NCI-H524 treated with DMSO at 0.1 percent for 48 hours (cell line): ENCODE measurements at places on chromosomes 12 and 14.

DNA sequence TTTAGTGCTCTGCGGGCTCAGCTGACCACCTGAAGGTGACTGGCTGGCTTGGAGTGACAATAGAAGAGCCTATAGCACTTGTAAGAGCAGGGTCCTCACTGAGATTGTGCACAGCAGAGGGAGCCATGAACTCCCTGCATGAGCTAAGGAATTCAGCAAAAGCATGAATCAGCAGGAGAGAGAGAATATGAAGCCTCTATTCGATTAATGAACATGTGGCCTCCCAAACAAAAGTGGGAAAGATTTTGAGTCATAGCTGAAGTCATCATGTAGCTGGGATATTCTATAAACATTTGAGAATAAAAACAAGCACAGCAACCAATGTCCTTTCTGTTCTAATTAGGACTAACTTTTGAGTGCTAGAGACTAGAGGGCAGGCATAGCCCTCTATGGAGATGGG, 626.6 kb downstream of the DIO2 start:
- DNase-seq: no peak

GRCh38 chr12:113933201-113933786, 32.8 kb downstream of the RBM19 start:
- no peak for DNase-seq

DNA sequence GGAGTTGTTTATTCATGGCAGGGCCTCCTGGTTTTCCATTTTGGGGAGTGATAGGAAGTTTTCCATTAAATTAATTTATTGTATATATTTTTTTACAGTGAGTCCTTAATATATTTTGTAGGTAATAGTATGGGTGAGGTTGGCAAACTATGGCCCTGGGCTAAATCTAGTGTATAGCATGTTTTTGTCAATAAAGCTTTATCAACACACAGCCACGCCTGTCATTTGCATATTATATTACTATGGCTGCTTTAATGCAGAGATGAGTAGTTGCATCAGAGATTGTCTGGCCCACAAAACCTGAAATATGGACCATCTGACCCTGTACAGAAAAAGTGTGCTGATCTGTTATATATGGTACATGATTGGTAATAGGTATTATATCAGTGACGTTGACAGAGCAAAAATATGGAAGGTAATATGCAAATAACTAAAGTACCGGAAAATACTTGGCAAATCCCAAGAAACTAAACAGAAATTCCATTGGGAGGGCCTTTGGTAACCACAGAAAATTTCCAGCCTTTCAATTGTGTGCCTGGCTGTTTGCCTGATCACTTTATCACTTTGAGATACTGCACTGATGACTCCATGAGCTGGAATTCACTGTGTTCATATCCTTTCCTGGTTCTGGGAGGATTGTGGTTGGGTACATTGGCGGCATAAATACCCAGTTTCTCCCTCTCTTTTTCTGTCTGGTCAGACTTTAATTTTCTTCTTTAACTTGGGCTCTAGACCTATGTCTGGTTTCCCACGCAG, 61.7 kb upstream of the RFLNA start:
- DNase-seq: no peak

- peak; percentile 88 for DNase-seq
These were observed 475.6 kb upstream of the SOX5 start for GRCh38 chr12:24424889-24425600.

DNA sequence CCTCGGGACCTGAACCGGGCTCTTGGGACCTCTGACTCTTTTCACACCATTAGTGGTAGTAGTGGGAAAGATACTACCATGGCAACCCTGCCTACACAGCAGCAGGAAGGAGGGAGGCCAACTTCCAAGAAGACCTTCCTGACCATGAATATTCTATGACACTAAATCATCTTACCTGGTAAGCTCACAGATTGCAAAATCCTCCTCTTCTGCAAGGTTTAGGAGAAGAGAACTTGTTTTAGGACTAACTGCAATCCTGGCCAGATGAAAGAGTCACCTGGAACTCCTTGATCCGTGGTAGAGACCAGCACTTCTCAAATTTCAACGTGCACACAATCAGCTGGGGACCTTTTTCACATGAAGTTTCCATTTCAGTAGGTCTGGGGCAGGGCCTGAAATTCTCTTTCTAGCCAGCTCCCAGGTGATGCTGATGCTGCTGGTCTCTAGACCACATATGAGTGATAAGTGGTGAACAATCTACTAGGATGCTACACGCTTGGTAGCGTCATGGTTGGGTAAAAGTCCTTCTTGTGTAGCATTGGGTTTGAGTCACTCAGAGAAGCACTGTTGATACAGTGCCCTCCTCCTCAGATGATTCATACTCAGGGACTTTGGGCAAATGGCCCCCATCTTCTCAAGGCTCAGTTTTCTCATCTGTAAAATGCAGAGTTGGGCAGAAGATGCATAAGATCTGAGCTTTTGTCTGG, 35.6 kb upstream of the FICD start:
- no peak for DNase-seq
